Naive thymus-derived CD8-positive, alpha-beta T cell (primary cell): ENCODE measurements at places on chromosomes 16 and 17.

DNA sequence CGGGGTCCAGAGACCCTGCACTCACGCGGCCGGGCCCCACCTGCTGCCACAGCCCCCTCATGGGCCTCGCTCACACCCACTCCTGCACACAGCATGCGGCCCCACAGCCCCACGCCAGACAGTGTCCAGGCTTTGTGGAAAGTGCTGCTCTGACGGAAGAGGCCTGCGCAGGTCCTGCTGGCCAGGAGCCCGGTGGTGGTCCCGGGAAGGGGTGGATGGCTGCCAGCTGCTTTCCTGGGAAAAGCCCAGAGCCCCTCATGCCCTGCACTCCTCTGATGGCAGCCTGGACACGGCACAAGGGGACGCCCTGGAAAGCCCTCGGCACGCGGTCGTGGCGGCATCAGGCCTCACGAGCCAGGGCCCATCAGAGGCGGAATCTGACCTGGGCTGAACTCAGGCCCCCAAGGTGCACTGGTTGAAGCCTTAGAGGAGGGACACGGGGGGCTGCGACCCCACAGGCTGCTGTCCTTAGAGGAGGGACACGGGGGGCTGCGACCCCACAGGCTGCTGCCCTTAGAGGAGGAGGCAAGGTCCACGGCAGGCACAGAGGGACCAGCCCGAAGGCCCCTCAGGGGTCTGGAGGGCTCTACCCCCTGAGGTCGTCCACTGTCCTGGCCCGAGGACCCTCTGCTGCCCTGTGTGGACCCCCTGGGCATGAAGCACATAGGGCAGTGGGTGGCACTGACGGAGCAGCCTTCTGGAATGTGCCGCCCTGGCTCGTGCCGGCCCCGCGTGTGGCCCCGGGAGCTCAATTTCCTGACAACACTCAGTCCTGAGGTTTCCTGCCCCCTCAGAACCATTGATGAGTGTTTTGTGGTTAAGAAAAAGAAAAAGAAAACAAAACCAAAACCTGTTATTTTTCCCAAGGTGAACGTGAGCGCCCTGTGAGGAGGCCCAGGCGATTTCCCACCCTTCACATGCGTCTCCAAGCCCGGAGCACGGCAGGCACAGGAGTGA, 22.1 kb downstream of the SOX8 start:
- peak; percentile 66 for DNase-seq

DNA sequence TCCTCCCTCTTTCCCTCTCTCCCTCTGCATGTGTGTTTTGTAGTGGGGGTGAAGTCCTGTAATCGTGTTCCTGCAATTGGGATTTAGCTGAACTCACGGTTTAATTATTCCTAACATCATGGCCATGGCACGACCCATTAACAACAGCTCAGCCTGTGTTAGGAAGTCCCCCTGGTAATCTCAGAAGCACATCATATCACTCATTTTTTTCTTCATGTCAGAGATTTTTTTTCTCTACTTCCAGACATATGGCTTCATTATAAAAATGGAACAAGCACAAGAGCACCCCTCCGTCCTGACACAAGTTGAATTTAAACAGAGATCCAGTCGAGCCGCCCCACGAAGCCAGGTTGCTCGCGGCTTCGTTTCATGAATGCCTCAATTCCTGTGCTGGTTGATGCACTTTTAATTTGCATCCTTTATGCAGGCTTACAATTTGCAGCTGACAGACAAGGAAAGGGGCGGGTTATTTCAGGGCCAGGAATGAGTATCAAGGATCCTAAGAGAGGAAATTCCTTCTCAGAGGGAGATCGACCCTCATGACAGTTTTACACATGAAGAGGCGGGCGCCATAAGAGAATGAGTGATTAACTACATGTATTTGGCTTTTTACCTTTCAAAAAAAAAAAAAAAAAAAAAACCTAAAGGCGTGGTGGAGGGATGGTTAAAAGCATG, 192.9 kb downstream of the MAF start:
- no peak for DNase-seq

DNA sequence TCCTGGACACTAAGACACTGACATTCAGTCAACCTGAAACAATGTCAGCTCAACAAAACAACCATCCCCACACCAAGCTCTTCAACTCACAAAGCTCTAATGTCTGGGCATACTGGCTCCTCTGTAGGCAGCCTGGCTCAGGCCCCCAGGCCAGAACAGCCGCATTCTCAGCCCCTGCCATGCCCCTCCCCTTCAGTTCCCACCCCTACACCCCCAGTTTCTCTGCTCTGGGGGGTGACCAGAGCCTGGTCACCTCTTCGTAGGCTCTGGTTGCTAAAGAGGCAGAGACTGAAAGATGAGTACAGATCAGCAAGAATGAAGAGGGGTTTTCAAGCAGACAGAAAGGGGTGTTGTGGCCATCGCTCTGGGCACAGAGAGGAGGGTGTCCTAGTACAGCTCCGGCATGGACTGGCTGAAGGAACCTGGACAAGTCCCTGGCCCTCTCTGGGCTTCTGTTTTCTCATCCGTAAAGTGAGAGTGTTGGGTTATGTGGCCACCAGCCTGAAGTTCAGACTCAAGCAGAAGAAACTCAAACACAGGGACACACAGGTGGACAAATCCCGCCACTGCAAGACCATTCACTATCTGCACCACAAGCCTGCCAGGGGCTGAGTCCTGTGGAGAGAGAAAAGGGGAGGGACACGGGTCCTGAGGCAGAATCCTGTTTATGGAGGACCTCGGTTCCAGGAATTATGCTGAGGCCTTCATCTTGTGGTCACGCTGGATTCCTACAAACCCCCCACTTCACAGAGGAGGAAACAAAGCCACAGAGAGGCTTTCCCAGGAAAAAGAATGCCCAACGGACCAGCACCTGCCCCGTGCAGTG, 987 bp upstream of the SLC4A1 start:
- no peak for DNase-seq

DNA sequence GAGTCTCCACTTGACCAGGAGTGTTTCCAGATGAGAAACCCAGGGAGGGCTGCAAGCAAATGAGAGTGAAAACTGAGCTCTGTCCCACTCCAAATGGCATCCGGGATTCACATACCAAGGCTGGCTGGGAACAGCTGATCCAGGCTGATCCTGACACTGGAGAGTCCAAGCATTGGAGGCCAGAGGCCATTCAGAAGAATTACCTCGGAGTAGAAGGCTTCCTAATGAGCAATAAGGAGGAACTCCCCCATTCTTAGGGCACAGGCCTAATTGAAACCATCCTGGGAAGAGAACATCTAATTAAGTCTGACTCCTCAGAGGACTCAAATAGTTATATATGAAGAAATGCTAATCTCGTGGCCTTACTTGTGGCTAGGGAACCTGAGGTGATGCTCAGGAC, 142.8 kb downstream of the PRKCA start:
- DNase-seq: no peak

DNA sequence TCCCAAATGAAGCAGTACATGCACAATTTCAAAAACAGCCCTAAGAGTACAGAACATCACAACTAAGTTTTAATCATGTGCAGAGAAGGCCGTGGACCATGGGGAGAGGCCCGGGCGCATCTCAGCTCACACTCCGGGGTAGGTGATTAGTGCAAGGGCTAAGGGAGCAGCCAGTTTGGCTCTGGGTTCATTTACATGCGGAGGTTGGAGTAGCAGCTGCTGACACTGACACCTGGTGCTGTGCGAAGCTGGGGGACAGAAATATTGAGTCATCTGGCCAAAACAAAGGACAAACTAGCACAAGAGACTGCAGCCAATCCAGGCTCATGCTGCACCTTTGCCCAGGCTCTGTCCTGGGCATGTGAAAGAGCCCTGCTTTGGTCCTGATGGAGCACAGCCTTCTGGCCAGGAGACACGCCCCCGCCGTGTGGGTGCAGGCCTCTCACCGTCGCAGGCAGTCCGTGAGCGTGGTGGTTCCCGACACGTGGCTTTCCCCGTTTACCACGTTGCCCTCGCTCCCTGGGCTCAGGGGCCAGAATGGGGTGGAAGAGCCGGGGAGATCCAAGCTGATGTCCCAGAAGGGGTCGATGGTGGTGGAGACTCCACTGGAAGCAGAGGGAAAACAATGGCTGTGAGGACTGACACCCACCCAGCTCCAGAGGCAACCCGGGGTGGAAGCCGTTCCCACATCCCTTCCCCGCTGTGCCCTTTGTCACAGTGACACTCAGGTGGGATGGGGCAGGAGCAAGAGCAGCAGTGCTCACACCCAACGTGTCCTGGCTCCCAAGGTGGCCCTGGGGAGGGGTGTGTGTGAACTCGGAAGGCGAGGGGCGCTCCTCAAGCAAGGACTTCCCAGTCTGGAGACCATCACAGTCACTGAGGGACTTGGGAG, 31.9 kb downstream of the USP22 start:
- no peak for DNase-seq

- DNase-seq: no peak
Measured at GRCh38 chr17:3914312-3914670, 2.0 kb downstream of the P2RX1 start.

DNA sequence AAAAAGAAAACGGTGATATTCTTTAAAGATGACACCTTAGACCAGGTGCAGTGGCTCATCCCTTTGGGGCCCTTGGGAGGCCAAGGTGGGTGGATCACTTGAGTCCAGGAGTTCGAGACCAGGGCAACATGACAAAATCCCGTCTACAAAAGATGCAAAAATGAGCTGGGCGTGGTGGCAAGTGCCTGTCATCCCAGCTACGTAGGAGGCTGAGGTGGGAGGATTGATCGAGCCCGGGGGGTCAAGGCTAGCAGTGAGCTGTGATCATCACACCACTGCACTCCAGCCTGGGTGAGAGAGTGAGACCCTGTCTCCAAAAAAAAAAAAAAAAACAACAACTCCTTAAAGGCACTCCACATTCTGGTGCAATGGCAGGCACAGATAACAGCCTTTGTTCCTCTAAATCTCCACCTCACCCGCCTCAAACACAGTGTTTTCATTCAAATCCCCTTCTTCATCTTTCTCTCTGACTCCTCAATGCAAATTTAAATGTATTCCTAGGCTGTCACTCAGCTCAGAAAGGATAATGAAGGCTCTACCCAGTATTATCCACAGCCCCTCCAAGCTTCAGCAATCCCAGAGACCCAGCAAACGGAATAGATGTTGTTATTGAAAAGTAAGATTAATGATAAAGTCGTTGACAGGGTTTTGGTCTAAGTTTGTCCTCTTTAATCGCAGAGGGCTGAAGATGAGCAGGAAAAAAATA, 56.2 kb upstream of the CACNG5 start:
- no peak for DNase-seq

DNA sequence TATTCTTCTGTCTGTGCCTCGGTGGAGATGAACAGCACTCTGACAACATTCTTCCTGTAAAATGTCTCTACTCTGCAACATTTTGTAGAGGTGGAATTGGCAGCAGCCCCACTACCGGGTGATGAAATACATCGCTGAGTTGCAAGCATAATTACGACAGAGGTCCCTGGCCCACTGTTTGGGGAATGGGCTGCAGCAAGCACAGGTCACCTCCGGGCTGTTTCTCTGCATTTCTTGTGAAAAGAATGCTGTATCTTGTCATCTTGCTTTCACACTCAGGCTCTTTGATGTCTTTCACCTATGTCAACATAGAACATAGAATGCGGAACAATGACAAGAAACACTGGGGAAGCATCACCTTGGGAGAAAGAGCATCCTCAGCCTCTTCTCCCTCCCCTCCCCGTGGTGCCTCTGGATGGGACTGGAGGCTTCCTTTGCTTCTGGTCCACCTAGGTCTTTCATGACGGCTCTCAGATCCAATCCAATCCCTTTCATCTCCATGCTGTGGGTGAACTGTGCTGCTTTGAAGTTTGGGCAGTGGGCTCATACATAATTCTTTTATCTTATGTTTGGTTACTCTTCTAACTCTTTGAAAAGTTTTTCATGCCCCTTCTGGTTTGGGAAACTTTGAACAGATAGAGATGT, 265.0 kb downstream of the PHKB start:
- DNase-seq: no peak

- DNase-seq: no peak
Measured at GRCh38 chr17:50257676-50258224, 16.5 kb upstream of the TMEM92 start.

DNA sequence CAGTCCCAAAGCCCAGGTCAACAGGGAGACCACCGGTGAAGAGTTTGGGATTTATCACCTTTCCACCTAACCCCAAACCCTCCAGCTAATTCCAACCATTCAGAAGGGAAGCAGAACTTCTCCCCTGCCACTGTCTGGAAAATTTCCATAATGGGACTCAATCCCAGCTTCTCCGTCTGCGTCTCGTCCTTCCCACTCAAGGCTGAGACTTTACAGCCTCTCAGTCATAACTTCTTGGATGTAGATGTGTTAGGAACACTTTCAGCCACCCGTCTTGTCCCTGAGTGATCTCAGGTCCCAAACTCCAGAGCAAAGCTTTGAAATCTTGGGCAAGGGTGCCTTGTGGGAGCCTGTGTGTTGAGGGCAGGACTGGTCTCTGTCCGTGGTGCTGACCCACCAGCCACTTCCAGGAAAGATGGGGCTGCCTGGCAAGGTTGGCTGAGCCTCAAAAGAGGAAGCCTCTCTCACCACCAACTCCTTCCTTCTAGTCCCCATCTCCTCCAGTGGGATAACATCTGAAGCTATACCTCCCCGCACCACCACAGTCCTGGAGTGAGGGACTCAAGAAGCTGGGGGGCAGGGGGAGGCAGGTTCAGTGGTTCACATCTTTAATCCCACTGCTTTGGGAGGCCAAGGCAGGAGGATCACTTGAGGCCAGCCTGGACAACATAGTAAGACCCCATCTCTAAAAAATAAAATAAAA, 9.3 kb downstream of the GAS2L2 start:
- no peak for DNase-seq

DNA sequence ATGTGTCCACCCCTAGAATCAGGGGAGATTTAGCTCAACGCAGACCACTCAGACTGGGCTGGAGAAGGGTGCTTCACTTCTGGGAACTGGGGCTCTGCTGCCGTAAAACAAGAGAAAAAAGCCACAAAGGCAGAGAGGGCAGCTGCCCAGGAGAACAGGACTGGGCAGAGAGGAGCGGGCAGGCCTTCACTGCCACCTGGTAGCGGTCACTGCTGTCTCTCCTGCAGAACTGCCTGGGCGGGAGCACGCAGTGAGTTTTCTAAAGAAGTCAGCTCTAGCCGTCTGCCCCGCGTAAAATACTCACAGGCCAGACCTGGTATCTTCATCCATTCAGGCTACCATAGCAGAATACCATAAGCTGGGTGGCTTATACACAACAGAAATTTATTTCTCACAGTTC, 103.8 kb downstream of the AMFR start:
- DNase-seq: no peak

DNA sequence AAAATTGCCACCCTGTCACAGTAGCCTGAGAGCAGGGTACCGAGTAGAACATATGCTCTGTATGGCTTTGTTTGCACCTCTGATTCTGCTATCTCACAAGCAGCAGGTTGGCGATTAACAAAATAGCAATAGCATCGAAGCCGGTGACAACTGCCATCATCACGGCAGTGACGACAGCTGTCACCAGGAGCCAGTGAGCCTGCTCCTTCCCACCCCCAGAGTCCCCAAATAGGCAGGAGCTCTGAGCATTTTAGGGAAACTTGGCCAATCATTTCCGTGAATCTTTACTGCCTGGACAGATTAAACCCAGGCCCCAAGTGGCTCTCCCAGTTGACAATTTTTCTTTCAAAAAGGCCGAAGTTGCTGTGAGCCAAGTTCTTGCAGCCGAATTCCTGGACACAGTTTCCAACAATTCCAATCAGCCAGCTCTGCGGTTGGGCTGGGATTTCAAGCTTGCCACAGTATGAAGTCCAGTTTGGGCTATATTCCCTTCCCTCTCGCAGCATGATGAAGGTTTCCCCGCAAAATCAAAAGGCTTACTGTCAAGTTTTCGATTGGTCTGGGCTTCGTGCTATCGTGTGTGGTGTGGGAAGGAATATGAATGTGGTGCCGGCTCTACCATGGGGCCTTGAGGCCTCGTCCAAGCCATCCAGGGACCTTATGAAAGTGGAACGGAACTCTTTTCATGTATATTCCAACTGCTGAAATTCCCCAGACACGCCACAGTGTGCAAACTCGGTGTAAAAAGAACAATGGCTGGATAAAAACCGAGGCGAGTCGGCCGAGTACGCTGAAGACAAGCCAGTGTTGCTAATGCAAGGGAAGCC, 186.6 kb downstream of the C16orf78 start:
- no peak for DNase-seq
